Transverse colon (tissue), 4 donors: ENCODE measurements at places on chromosomes 4 and X. TPM values are rescaled to one million over a fixed set of nuclear protein-coding genes. Genes with fewer than 3 reads are reported as not detected.

GRCh38 chr4:123055943-123056342 lies 133.5 kb upstream of the NUDT6 start:
- H3K27me3 ChIP-seq: no peaks in the 10 kb centered on the region
- H3K4me1 ChIP-seq: no peaks in the 10 kb centered on the region
- H3K4me3 ChIP-seq: no peak overlapping the region
- no peaks in the 10 kb centered on the region for H3K36me3 ChIP-seq
- no peak overlapping the region for H3K27ac ChIP-seq

Gene FABP2
- total RNA-seq: 11.2 TPM

- H3K27me3 ChIP-seq: peaks cover 58% of the 10 kb centered on the region
- H3K36me3 ChIP-seq: no peaks in the 10 kb centered on the region
- H3K27ac ChIP-seq: peak within 1 kb of the TSS; percentile 65
- peak; percentile 24 for DNase-seq
- peaks cover 12% of the 10 kb centered on the region for H3K4me1 ChIP-seq
These were observed at the start of gene DCHS2 for GRCh38 chr4:154491341-154492271. Gene DCHS2 (minus strand): TSS chr4:154491799. CDS start chr4:154491355, 444 bp downstream.

- no peaks in the 10 kb centered on the region for H3K36me3 ChIP-seq
- no peak for DNase-seq
- H3K27me3 ChIP-seq: no peaks in the 10 kb centered on the region
- no peak overlapping the region for H3K27ac ChIP-seq
- no peaks in the 10 kb centered on the region for H3K4me1 ChIP-seq
These were observed 519.5 kb downstream of the FGF13 start for GRCh38 chrX:138191998-138192397.

DNA sequence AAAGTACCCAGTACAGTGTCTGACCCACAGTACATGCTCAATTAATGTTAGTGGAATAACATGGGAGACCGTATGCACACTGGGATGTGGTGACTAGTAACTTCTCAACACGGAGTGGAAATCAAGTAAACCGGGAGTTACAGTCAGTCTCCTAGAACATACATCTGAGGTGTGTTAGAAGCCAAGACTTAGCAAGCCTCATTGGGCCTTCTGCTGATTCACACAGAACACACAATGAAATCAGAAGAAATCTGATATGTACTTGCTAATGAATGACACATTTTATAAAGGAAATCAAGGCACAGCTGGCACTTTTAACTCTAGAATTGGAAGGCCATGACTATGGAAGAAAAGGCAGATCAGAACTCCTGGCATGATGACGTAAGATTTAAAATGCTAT lies 13.0 kb downstream of the TRAPPC2 start:
- no peaks in the 10 kb centered on the region for H3K27me3 ChIP-seq
- H3K36me3 ChIP-seq: no peaks in the 10 kb centered on the region
- no peak overlapping the region for H3K4me3 ChIP-seq
- no peak for DNase-seq
- H3K4me1 ChIP-seq: peaks cover 4% of the 10 kb centered on the region
- H3K27ac ChIP-seq: peak overlapping the region; percentile 75
